Fibroblast of skin of back (primary cell): ENCODE measurements at places on chromosomes 3 and 15.

- DNase-seq: no peak
Measured at GRCh38 chr3:183519891-183520290, 35.6 kb downstream of the KLHL6 start.

- DNase-seq: peak; percentile 56
Measured at GRCh38 chr15:29736744-29737020, 85.6 kb downstream of the TJP1 start.

- peak; percentile 54 for DNase-seq
Measured at GRCh38 chr3:99945328-99945995, 127.8 kb downstream of the CMSS1 start.

DNA sequence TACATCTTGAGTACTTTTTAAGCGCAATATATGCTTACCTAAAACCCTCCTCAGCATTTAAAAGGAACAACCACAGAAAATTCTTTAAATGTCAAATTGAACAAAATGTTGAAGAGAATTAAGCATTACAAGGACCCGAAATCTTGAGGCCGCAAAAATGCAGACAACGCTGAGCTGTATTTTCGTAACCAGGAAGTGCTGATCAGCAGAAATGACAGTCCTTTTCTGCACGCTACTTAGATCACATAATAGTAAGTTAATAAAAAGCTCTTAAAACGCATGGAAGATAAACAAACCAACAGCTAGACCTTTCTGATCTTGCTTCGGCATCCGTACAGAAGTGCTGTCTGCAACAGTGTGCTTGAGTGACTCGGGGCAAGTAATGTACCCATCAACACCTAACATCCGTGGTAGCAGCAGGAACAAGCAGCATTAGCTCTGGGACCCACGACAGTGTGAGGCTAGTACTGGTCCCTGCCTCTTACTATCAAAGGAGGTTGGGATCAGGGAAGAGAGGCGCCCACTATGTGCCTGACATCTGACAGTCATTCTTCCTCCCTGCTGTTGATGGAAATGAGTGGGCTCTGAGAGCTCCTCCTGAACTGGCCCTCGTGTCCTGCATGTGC, 1.8 kb upstream of the SSUH2 start:
- DNase-seq: no peak

- no peak for DNase-seq
Measured at GRCh38 chr3:144148356-144148755, 176.7 kb downstream of the DIPK2A start.
